ENCODE measurements at places on chromosomes 3 and 15.

- no peak for DNase-seq
Measured at GRCh38 chr3:171236265-171237008, 209.9 kb upstream of the SLC2A2 start.

GRCh38 chr3:86982883-86983282 is 8.1 kb downstream of the VGLL3 start:
- DNase-seq, result no peak

DNA sequence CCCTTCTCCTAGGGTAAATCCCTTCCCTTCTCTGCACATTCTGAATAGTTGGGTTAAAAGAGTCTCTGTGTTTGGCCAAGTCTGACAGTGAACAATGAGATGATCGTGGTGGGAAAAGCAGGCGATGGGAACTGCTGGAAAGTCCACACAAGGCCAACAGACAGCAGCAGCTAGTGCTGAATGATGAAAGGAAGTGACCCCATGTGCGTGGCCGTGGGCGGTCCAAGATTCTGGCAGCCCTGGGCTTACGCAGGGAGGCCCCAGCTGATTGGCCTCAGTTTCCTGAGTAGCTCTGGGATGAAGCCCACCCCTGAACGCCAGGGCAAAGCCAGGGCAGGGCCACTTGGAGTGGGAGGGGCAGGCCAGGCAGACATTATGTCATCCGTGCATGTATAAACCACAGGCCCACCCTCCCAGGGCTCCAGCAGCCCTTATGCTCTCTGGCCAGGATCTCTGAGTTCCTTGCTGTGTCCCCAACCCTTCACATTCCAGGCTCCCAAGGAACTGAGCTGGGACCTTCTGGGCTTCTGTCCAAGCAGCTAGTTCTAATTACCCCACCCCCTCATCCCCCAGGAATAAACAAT is 57.8 kb downstream of the CDC25A start:
- DNase-seq, result no peak

GRCh38 chr15:88622605-88622975 is 1.4 kb downstream of the AEN start:
- DNase-seq, result no peak

GRCh38 chr3:122092460-122093165 is 37.5 kb downstream of the CD86 start:
- peak; percentile 33 for DNase-seq

GRCh38 chr15:70487387-70487740 is 276.0 kb downstream of the UACA start:
- DNase-seq, result no peak

DNA sequence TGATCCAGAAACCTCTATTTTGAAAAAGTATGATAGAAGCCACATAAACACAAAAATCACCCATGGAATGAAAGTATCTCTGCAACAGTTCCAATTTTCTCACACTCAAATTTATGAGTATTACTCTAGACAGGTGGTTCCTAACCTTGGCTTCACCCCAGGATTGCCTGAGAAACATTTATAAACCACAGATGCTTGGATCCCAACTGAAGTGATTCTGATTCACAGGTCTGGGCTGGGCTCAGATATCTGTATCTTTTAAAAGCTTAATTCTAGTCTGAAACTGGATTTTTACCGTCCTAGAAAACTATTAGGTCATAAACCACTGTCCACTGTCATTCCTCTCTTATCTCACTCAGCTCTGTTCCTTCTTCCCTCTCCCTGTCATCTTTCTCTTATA is 7.4 kb upstream of the SST start:
- no peak for DNase-seq

DNA sequence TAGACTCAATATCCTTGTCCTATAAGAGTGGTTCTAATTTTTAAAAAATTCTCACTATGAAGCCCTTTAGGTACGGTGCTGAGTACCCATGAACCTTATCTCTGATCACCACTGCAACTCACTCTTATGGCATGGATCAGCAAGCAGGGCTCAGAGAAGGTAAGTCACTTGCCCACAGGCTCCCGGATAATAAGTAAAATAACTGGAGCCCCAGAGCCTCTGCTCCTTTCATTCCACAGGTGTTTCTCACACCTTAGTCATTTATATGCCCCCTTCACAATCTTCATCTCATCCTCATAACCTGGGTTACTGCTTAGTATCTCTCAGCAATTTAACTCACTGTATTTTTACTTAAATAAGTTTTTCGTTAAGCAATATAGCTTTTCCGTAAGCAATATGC is 28.4 kb upstream of the AKAP13 start:
- no peak for DNase-seq

Data from thymus (tissue), 14 donors.